ENCODE measurements at places on chromosomes 6 and 20. TPM values are rescaled to one million over a fixed set of nuclear protein-coding genes. Genes with fewer than 3 reads are reported as not detected.

FOXS1 gene
- 0.20 TPM for total RNA-seq

UBE3D gene
- total RNA-seq = 2.6 TPM

NRSN1 gene
- not detected for total RNA-seq

OPRL1 gene
- 3.0 TPM for total RNA-seq

BCAS1 gene
- not detected for total RNA-seq

FAM217A gene
- total RNA-seq = not detected

XKR7 gene
- under 0.01 TPM for total RNA-seq

PRSS35 gene
- total RNA-seq = not detected

ELOVL4 gene
- under 0.01 TPM for total RNA-seq

ZNF341 gene
- total RNA-seq = 0.99 TPM

DNAH8 gene
- not detected for total RNA-seq

CYP39A1 gene
- total RNA-seq = 0.60 TPM

All from lung microvascular endothelial cell (primary cell).